ENCODE measurements at places on chromosomes 6 and 20. TPM values are rescaled to one million over a fixed set of nuclear protein-coding genes. Genes with fewer than 3 reads are reported as not detected.

DNA sequence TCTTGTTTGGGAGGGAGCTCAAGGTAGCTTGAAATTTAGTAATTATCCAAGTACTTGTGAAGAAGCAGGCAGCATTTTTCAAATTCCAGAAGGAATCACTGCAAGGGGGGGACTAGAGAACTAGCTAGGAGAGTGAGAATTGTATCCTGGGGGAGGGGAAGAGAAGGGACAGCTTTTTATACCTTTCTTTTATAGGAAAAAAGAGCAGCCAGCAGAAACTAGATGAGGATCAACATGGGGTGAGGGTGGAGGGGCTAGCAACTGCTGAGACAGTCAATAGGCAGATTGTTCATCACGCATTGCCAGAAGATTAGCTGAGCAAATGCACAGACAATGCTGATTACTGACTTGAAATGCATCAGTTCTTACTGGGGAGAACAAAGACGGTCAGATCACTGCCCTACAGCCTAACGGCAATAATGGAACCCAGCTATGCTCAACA lies 514.3 kb upstream of the CITED2 start:
- H3K4me3 ChIP-seq = no peak overlapping the region
- peaks cover 14% of the 10 kb centered on the region for H3K4me1 ChIP-seq
- DNase-seq = no peak
- H3K27me3 ChIP-seq = no peaks in the 10 kb centered on the region
- H3K36me3 ChIP-seq = no peaks in the 10 kb centered on the region

GRCh38 chr6:157813191-157813590 lies 9.9 kb upstream of the SNX9 start:
- H3K4me3 ChIP-seq = peak overlapping the region; percentile 45
- peaks cover 32% of the 10 kb centered on the region for H3K4me1 ChIP-seq
- peak overlapping the region; percentile 96 for H3K27ac ChIP-seq

- H3K4me1 ChIP-seq = peaks cover 6% of the 10 kb centered on the region
- DNase-seq = no peak
- peaks cover 10% of the 10 kb centered on the region for H3K27me3 ChIP-seq
- H3K27ac ChIP-seq = no peak overlapping the region
These were observed 148.9 kb downstream of the MAFB start for GRCh38 chr20:40540166-40540565.

DNA sequence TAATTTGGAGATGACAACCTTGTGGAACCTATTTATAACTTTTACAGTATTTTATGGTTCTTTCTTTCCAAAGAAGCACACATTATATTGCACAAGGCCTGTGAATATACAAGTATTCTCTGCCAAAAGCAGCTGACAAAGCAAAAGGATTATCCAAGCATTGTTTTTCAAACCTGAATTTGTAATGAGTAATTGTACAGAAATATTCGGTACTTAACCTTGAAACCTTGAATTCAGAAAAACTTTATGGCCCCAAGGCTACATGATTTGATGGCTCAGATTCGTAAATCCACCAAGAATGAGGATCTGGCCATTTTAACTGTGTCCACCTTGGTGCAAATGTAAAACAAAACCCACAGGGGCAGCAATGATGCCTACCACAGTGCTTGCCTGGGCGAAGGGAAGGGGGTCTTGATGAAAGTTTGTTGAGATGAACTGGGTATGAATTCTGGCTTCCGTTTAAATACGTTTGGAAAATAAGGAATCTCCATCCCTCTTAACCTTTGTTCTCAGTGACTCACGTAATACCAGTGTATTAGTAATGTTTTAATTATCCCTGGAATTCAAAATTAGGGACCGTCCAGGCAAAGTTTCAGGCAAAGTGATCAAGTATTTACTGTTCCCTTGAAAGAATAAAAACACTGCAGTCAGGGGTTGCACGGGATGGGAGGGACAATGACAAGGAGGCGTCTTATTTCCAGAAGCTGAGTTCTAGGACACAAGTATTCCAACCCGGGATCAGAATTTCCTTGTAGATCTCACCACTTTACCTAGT lies 2.7 kb upstream of the RBM24 start:
- peak; percentile 85 for DNase-seq
- peak overlapping the region; percentile 42 for H3K4me3 ChIP-seq
- H3K27me3 ChIP-seq = no peaks in the 10 kb centered on the region
- H3K36me3 ChIP-seq = no peaks in the 10 kb centered on the region
- H3K4me1 ChIP-seq = peaks cover 35% of the 10 kb centered on the region
- H3K27ac ChIP-seq = peak overlapping the region; percentile 83

SLC22A1 gene
- total RNA-seq = not detected

Measured in GM23248 (cell line).